Esophagus muscularis mucosa (tissue), 4 donors: ENCODE measurements at places on chromosomes 5 and 9. TPM values are rescaled to one million over a fixed set of nuclear protein-coding genes. Genes with fewer than 3 reads are reported as not detected.

TRIM7 gene
- total RNA-seq: 5.8 TPM

DCP2 gene
- 16.3 TPM for total RNA-seq

PCDHGB6 gene
- total RNA-seq: 8.1 TPM

STING1 gene
- total RNA-seq: 53.1 TPM

FAM169A gene
- 1.2 TPM for total RNA-seq

OBP2B gene
- total RNA-seq: not detected

F12 gene
- not detected for total RNA-seq

ZNF367 gene
- 3.4 TPM for total RNA-seq

SV2C gene
- total RNA-seq: 0.42 TPM

PLPP7 gene
- total RNA-seq: 11.4 TPM

ADRB2 gene
- 4.2 TPM for total RNA-seq

DNA sequence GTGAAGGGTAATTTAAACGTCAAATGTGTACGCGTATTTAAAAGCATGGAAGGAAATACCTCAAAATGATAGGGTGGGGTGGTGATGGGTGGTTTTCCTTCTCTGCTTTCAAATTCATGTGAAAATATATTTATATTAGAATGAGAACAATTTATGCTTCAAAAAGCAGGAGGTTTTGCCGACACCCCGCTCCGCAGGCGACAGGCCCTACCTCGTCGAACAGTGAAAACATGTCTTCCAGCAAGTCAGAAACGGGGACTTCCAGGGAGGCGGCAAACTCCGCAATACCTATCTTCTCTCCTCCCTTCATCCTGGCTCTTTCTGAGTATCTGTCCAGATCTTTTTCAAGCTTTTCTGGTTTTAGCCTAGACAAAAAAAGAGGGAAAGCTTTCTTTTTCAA is 28.5 kb upstream of the SLC6A3 start:
- no peak for DNase-seq
- no peaks in the 10 kb centered on the region for H3K4me1 ChIP-seq
- H3K27ac ChIP-seq: no peak overlapping the region
- H3K27me3 ChIP-seq: no peaks in the 10 kb centered on the region
- H3K36me3 ChIP-seq: peaks cover 57% of the 10 kb centered on the region

DNA sequence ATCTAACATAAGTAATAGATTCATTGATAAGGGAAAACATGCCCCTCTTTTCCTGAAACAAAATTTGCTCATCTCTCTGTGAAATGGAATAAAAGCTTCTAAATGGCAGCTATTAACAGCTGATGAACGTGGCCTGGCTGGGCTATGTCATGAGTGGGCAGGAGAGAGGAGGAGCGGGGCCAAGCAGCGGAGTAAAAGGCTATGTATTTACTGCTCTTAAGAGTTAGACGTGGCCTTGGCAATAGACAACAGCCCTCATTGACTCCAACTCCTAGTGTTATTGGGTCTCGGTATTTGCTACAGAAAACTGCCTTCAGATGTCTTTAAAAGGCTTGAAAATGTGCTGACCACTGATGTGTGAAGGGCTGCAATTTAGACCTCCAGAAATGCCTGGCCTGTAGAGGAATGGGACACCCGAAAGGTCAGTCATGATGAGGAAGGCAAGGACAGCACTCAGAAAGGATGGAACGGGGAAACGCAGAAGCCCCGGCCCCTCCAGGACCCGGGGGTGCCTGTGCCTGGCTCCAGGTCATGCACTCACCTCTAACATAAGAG is 116.8 kb downstream of the PDZD2 start:
- H3K27ac ChIP-seq: no peak overlapping the region
- H3K27me3 ChIP-seq: no peaks in the 10 kb centered on the region
- H3K36me3 ChIP-seq: no peaks in the 10 kb centered on the region
- peaks cover 5% of the 10 kb centered on the region for H3K4me1 ChIP-seq
- no peak for DNase-seq
- no peak overlapping the region for H3K4me3 ChIP-seq

DNA sequence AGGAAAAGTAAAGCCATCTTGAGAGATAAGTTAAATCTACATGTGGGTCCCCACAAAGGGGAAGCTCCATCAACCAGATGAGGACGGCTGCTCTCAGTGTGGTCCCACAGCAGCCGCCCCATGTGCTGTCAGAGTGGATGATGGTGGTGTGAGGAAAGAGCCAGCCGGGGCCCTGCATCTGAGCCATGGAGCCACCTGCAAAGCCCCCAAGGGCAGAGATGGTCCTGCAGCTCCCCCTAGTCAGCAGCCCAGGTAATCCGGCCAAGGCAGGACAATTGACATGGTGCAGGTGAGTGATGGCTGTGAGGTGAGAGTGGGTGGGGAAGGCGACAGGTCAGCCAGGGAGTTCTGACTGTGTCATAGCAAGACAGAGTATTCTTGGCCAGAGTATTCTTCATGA is 458.8 kb downstream of the ICE1 start:
- H3K27me3 ChIP-seq: no peaks in the 10 kb centered on the region
- H3K4me1 ChIP-seq: no peaks in the 10 kb centered on the region
- H3K36me3 ChIP-seq: no peaks in the 10 kb centered on the region
- H3K27ac ChIP-seq: no peak overlapping the region
- no peak overlapping the region for H3K4me3 ChIP-seq

GRCh38 chr9:87216897-87217455 is 269.7 kb upstream of the GAS1 start:
- DNase-seq: peak; percentile 87
- no peaks in the 10 kb centered on the region for H3K36me3 ChIP-seq
- no peak overlapping the region for H3K27ac ChIP-seq

DNA sequence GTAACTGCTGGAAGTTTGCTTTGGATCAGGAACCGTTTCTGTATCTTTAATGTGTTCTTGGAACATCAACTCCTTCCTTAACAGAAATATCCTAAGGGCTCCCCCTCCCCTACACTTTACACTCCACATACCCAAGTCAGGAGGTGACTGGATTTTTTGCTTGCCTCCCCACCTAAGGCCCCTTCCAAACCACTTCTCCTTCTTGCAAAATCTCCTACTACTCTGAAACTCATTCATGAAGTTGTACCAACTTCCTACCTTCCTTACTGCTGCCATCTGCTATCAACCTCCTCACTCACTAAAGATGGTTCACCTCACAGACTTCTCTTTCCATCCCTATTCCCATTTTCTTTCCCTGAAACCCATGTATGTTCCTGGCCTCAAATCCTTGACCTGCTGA is 16.1 kb downstream of the TXN start:
- DNase-seq: no peak
- no peaks in the 10 kb centered on the region for H3K27me3 ChIP-seq
- H3K4me1 ChIP-seq: no peaks in the 10 kb centered on the region
- no peak overlapping the region for H3K27ac ChIP-seq
- peaks cover 4% of the 10 kb centered on the region for H3K36me3 ChIP-seq

- DNase-seq: no peak
- no peaks in the 10 kb centered on the region for H3K27me3 ChIP-seq
- no peaks in the 10 kb centered on the region for H3K4me1 ChIP-seq
- H3K27ac ChIP-seq: no peak overlapping the region
Measured at GRCh38 chr5:163855754-163856153, 350.3 kb downstream of the MAT2B start.

DNA sequence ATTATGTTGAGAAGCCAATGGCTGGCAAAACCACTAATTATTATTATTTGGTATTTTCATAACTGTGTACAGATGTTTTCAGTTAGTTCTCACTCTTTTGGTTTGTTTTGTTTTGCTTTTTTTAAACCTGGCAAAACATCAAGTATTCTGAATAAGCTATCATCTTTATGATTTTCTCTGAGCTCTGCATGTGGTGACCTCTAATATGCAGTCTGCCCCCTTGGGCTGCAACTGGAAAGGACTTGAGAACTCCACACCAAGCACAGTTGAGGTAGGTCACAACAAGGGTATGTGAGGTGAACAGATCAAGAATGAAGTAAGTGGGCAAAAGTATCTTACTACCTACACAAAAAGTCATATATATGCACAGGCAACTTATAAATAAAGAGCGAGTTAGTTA is 202.2 kb downstream of the NFIB start:
- no peak overlapping the region for H3K27ac ChIP-seq
- no peak overlapping the region for H3K4me3 ChIP-seq
- no peaks in the 10 kb centered on the region for H3K4me1 ChIP-seq
- H3K27me3 ChIP-seq: no peaks in the 10 kb centered on the region

GRCh38 chr9:36142510-36143244 is 6.1 kb downstream of the GLIPR2 start:
- peaks cover 14% of the 10 kb centered on the region for H3K36me3 ChIP-seq
- H3K27ac ChIP-seq: peak overlapping the region; percentile 92
- no peak for DNase-seq
- peak overlapping the region; percentile 38 for H3K4me3 ChIP-seq
- H3K27me3 ChIP-seq: no peaks in the 10 kb centered on the region
- H3K4me1 ChIP-seq: peaks cover 92% of the 10 kb centered on the region

GRCh38 chr5:61609840-61610677 is 278.0 kb downstream of the ZSWIM6 start:
- no peaks in the 10 kb centered on the region for H3K36me3 ChIP-seq
- no peak overlapping the region for H3K27ac ChIP-seq
- H3K4me1 ChIP-seq: no peaks in the 10 kb centered on the region
- H3K4me3 ChIP-seq: no peak overlapping the region
- DNase-seq: no peak

- peaks cover 8% of the 10 kb centered on the region for H3K4me1 ChIP-seq
- no peak for DNase-seq
- H3K27ac ChIP-seq: no peak overlapping the region
- H3K4me3 ChIP-seq: no peak overlapping the region
Measured at GRCh38 chr5:14776602-14777001, 95.0 kb downstream of the ANKH start.

DNA sequence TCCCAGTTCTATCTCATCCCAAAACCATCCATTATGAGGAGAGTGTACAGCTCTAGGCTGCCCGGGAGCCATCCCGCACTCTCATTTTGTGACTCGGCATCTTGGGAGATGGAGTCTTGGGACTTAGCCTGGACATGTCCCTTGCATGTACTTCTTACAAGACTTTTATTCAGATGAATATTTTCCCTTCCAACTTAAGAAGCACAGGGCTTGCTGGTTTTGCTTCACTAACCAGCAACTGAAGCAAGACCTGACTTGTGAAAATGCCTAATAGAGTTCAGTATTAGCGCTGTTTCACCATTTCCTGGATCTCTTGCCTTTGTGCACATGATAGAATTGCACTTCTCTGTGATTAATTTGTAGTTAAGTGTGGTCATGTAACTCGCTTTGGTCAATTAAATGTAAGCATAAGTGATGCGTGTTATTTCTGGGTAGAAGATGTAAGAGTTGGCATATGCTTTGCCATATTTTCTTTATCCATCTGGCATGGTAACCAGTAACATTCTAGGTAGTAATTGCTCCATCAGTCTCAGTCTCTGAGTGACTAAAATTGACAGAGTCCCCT is 55.8 kb downstream of the PDCD1LG2 start:
- H3K4me1 ChIP-seq: peaks cover 3% of the 10 kb centered on the region
- H3K4me3 ChIP-seq: no peak overlapping the region
- DNase-seq: no peak
- H3K27ac ChIP-seq: no peak overlapping the region
- H3K36me3 ChIP-seq: no peaks in the 10 kb centered on the region

GRCh38 chr9:2984491-2984890 is 140.6 kb upstream of the PUM3 start:
- peaks cover 11% of the 10 kb centered on the region for H3K4me1 ChIP-seq
- H3K27ac ChIP-seq: no peak overlapping the region
- H3K27me3 ChIP-seq: no peaks in the 10 kb centered on the region
- H3K4me3 ChIP-seq: no peak overlapping the region
- DNase-seq: no peak
- H3K36me3 ChIP-seq: no peaks in the 10 kb centered on the region

DNA sequence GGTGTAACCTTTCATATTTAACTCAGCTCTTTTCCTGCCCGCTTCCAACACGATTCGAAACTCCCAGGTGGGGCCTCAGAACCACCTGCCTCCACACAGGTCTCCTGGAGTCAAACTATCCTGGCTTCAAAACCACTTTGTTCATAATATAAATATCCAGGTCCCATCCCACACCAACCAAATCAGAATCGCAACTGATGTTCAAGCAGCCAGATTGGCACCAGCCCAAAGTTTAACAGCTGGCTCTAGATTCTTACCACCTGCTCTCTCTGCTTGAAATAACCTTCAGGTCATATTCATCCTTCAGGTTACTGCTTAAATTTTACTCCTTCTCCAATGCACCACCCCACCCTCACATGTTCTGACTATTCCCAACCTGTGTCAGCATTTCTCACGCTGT is 231.4 kb upstream of the TRPM3 start:
- H3K27me3 ChIP-seq: no peaks in the 10 kb centered on the region
- no peak for DNase-seq
- no peak overlapping the region for H3K4me3 ChIP-seq
- no peak overlapping the region for H3K27ac ChIP-seq
- H3K4me1 ChIP-seq: no peaks in the 10 kb centered on the region

GRCh38 chr5:80060966-80061365 is 25.8 kb downstream of the THBS4 start:
- H3K27ac ChIP-seq: no peak overlapping the region
- no peak for DNase-seq
- H3K4me3 ChIP-seq: no peak overlapping the region
- no peaks in the 10 kb centered on the region for H3K4me1 ChIP-seq

GRCh38 chr5:106728208-106728607 is 942.5 kb downstream of the EFNA5 start:
- no peaks in the 10 kb centered on the region for H3K4me1 ChIP-seq
- H3K4me3 ChIP-seq: no peak overlapping the region
- no peaks in the 10 kb centered on the region for H3K27me3 ChIP-seq
- no peaks in the 10 kb centered on the region for H3K36me3 ChIP-seq
- no peak for DNase-seq
- no peak overlapping the region for H3K27ac ChIP-seq

- no peaks in the 10 kb centered on the region for H3K4me1 ChIP-seq
- no peaks in the 10 kb centered on the region for H3K36me3 ChIP-seq
- DNase-seq: no peak
- no peak overlapping the region for H3K4me3 ChIP-seq
Measured at GRCh38 chr5:55913466-55914413, 62.6 kb downstream of the IL31RA start.
